ENCODE measurements at places on chromosomes 12 and 14. TPM values are rescaled to one million over a fixed set of nuclear protein-coding genes. Genes with fewer than 3 reads are reported as not detected.

The GDF3 gene
- total RNA-seq, result 77.7 TPM

The USP44 gene
- total RNA-seq, result 10.4 TPM

The TEX22 gene
- total RNA-seq, result 1.1 TPM

The SSPN gene
- total RNA-seq, result 2.7 TPM

The GALNT8 gene
- 31.6 TPM for total RNA-seq

The SLC17A8 gene
- total RNA-seq, result not detected

The KRT4 gene
- total RNA-seq, result not detected

The PRH1 gene
- 15.6 TPM for total RNA-seq

The FOXN4 gene
- total RNA-seq, result not detected

The SLC39A5 gene
- total RNA-seq, result not detected

The P2RX2 gene
- not detected for total RNA-seq

The HPD gene
- not detected for total RNA-seq

The TBX5 gene
- total RNA-seq, result 0.38 TPM

The KRT75 gene
- total RNA-seq, result not detected

The RABGGTA gene
- 17.7 TPM for total RNA-seq

The LYZ gene
- 3.6 TPM for total RNA-seq

The KLRK1 gene
- total RNA-seq, result not detected

The SLCO1C1 gene
- total RNA-seq, result 0.26 TPM

The PZP gene
- total RNA-seq, result 2.2 TPM

The TSPAN11 gene
- total RNA-seq, result 3.6 TPM

The C14orf180 gene
- total RNA-seq, result not detected

The TOMM20L gene
- not detected for total RNA-seq

The CACNA1C gene
- 11.1 TPM for total RNA-seq

The TDRD9 gene
- total RNA-seq, result not detected

The CLEC9A gene
- not detected for total RNA-seq

Measured in endothelial cell (in vitro differentiated cells).